ENCODE measurements at places on chromosomes 13 and 19.

DNA sequence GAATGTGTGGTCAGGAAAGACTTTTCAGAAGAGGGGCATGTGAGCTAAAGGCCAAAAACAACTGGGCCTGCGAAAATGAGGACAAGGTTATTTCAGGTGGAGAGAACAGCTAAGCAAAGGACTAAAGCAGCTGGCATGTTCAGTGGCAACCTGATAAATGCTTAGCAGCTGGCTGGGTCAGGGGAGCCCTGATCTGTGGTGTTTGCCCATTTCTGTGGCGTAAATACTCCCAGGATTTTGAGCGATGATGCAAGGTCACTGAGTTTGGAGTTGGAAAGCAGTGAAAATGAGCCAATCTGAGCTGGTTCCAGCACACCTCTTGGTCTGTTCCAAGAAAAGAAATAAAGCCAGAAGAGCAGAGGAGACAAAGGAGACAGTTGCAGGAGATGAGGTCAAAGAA, 704.3 kb downstream of the UQCRFS1 start:
- no peak overlapping the region for H3K27ac ChIP-seq
- DNase-seq, result no peak
- no peaks in the 10 kb centered on the region for H3K36me3 ChIP-seq
- H3K27me3 ChIP-seq, result no peaks in the 10 kb centered on the region
- H3K4me3 ChIP-seq, result no peak overlapping the region

DNA sequence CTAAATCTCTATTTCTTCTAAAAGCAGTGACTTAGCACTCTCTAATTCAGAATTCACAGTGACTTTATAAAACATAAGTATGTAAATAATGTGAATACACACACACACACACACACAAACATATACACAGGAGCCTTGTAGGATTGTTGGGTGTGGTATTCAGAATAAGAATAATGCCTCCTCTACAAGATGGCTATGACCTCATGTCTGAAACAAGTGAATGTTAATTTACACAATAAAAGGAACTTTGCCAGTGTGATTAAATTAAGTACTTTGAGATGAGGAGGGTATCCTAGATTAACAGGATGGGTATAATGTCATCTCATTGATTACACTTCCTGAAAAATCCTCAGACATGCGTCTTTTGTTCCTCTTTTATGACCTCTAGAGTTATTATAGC, 234.6 kb downstream of the SLITRK6 start:
- H3K4me3 ChIP-seq, result no peak overlapping the region
- H3K27me3 ChIP-seq, result peaks cover 3% of the 10 kb centered on the region
- H3K36me3 ChIP-seq, result no peaks in the 10 kb centered on the region
- H3K4me1 ChIP-seq, result no peaks in the 10 kb centered on the region
- no peak overlapping the region for H3K27ac ChIP-seq

- H3K4me1 ChIP-seq, result peaks cover 27% of the 10 kb centered on the region
- no peaks in the 10 kb centered on the region for H3K27me3 ChIP-seq
- H3K36me3 ChIP-seq, result peaks cover 6% of the 10 kb centered on the region
Observed at GRCh38 chr19:34975056-34975455, 11.0 kb upstream of the ZNF792 start.

DNA sequence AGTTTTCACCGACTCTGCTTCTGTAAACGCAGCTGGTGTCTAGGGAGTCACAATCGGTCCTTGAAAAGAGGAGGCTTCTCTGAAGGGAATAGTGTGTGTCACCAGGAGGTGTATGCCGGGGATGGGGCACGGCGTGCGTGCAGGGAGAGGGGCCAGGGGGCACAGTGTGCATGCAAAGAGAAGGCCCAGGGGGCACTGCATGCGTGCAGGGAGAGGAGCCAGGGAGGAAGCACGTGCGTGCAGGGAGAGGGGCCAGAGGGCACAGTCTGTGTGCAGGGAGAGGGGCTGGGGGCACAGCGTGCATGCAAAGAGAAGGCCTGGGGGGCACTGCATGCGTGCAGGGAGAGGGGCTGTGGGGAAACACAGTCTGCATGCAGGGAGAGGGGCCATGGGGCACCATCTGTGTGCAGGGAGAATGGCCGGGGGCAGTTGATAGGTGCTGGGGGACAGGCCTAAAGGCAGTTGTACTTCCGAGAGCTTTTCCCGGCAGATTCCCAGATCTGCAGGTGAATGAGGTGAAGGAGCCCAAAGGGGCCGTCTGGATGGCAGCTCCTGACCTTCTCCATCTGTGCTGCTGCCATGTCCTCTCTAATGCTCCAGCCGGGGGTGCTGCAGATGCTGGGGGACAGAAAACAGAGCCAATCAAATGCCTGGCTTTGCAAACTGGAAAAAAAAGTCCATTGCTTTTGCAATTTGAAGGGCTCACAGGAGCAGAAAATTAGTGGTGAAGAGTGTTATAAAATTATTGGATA, 36.4 kb downstream of the ATP11A start:
- H3K27me3 ChIP-seq, result no peaks in the 10 kb centered on the region
- no peak overlapping the region for H3K27ac ChIP-seq
- DNase-seq, result no peak
- H3K4me1 ChIP-seq, result peaks cover 24% of the 10 kb centered on the region
- H3K36me3 ChIP-seq, result no peaks in the 10 kb centered on the region
- no peak overlapping the region for H3K4me3 ChIP-seq

- H3K4me1 ChIP-seq, result peaks cover 12% of the 10 kb centered on the region
- no peaks in the 10 kb centered on the region for H3K36me3 ChIP-seq
- H3K27me3 ChIP-seq, result no peaks in the 10 kb centered on the region
- H3K27ac ChIP-seq, result peak overlapping the region; percentile 68
Observed at GRCh38 chr13:29886446-29886845, 36.0 kb upstream of the UBL3 start.

DNA sequence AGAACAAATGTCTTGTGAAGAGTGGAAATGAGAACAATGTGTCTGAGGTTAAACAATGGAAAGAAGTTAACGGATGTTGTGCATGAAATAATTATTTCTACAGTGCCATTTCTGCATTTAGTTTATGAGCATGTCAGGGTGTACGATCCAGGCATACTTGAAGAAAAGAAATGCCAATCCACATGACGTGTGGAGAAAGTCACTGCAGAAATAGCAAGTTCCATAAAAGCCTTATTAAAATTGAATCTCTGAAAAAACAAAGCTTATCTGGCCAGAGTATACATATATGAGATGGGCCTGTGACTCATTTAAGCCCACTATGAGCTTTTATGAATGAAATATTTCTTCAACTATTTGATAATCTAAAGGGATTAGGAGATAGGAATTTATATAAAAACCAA, 426.1 kb downstream of the EFNB2 start:
- H3K27me3 ChIP-seq, result peaks cover 2% of the 10 kb centered on the region
- H3K4me1 ChIP-seq, result no peaks in the 10 kb centered on the region
- DNase-seq, result no peak
- no peaks in the 10 kb centered on the region for H3K36me3 ChIP-seq
- no peak overlapping the region for H3K4me3 ChIP-seq

DNA sequence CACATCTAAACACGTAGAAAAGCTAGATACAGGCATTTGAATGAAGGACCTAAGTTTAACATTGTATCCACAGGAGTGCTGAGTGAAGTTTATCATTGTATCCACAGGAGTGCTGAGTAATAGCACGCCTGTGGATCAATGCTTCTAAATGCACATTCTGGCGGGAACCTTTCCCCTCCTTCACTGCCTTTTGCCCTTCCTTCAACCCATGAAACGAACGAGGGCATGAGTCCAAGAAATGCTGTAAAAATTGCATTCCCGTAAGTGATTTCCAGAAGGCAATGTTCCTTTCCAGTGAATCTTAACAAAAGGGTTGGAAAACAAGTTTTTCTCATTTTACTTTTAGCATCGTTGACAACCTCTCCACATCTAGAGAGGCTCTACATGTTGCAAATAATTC, 88.1 kb downstream of the ZDHHC20 start:
- peaks cover 2% of the 10 kb centered on the region for H3K36me3 ChIP-seq
- peaks cover 7% of the 10 kb centered on the region for H3K4me1 ChIP-seq
- no peaks in the 10 kb centered on the region for H3K27me3 ChIP-seq

DNA sequence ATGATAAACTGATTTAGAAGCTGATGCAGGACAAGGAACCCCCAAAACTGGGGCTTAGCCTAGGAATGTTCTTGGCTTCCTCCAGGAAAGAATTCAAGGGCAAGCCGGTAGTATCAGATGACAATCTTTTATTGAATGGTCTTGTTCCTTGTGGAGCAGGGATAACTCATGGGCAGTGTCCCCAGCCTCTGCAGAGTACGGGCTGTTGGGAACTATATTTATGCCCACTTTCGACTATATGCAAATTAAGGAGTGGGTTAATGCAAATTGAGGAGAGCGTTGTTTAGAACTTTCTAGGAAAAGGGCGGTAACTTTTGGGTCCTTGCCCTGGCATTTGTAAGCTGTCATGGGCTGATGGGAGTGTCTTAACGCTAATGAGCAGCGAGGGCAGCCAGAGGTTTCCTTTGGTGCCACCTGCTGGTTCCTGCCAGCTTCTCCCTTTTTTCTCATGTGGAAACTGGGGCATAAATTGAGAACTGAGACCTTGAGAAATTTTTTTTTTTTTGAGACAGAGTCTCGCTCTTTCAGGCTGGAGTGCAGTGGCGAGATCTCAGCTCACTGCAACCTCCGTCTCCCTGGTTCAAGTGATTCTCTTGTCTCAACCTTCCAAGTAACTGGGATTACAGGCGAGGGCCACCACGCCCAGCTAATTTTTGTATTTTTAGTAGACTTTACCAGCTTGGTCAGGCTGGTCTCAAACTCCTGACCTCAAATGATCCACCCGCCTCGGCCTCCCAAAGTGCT, 79.4 kb upstream of the ABCC4 start:
- no peak overlapping the region for H3K27ac ChIP-seq
- H3K36me3 ChIP-seq, result no peaks in the 10 kb centered on the region
- H3K4me3 ChIP-seq, result no peak overlapping the region

- no peak for DNase-seq
- H3K4me1 ChIP-seq, result no peaks in the 10 kb centered on the region
- no peak overlapping the region for H3K4me3 ChIP-seq
- no peaks in the 10 kb centered on the region for H3K36me3 ChIP-seq
- H3K27me3 ChIP-seq, result peaks cover 12% of the 10 kb centered on the region
Observed at GRCh38 chr13:46515803-46516202, 37.2 kb upstream of the LRCH1 start.

DNA sequence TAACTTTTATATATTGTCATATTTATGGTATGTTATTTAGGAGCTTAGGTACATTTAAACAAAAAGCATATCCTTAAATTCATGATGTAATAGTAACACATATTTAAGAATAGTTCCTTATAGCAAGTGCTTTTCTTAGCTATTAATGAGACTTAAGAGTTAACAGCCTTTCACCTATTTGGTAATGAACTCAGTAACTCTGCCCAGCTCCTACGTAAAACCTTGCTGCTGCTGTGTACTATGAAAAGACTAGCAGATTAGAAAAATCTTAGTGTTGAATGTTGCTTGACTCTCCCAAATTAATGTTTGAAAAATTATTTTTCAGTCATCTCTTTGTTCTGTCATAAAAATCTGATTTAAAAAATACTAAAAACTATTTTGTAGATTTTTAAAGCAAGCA, 6.9 kb downstream of the GPR180 start:
- H3K36me3 ChIP-seq, result peaks cover 10% of the 10 kb centered on the region
- DNase-seq, result no peak
- H3K4me3 ChIP-seq, result no peak overlapping the region
- no peaks in the 10 kb centered on the region for H3K27me3 ChIP-seq
- no peak overlapping the region for H3K27ac ChIP-seq

DNA sequence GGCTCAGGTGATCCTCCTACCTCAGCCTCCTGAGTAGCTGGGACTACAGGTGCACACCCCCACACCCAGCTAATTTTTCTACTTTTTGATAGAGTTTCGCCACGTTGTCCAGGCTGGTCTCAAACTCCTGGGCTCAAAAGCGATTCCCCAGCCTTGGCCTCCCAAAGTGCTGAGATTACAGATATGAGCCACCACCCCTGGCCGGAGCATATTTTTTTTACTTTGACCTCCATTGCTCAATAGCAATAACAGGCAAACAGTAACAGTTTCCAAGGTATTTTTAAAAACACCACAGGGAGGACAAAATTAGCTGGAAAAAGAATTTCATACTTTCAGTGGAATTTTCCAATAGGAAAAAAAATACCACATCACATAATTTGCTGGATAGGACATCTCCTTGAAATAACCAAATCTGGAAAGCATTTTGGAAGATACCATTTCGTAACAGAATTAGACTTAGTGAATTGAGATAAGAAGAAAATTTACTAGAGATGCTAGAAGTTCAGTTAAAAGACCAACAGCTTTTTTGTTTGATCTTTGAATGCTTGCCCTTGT, 5.2 kb downstream of the DUXA start:
- no peak overlapping the region for H3K4me3 ChIP-seq
- H3K27me3 ChIP-seq, result peaks cover 13% of the 10 kb centered on the region
- H3K27ac ChIP-seq, result no peak overlapping the region
- no peak for DNase-seq

DNA sequence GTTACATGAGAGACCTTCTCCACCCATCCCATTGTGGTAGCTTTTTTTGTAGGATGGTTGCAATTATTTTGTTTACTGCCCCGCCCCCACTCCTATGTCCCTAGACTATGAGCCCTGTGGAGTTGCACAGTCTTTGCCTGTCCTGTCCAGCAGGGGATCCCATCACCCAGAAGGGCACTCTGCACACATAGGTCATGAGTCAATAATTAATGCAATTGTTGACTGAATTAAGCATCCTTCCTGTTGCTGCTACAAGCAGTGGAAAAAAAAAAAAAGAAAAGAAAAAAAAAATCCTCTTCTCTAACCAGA, 14.2 kb downstream of the C19orf81 start:
- DNase-seq, result no peak
- H3K4me1 ChIP-seq, result peaks cover 5% of the 10 kb centered on the region
- H3K27ac ChIP-seq, result no peak overlapping the region
- H3K27me3 ChIP-seq, result peaks cover 66% of the 10 kb centered on the region
- H3K4me3 ChIP-seq, result no peak overlapping the region

DNA sequence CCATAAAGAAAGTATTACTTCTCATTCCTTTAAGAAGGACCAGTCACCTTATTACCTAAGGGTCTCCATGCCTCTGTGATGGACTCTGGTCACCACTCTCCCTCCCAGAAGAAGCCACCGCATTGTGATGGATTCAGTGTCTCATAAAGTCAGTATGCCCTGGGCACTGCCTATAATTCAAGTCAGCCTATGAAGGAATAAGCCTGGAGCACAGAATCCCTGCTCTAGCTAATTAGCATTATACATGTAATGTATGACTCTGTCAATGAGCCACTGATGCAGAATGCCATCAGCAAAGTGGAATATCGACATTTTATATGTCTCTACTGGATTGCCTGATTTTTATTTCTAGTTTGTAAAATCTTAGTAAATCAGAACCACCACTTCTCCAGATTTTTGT, 14.9 kb upstream of the FREM2 start:
- no peaks in the 10 kb centered on the region for H3K4me1 ChIP-seq
- peaks cover 3% of the 10 kb centered on the region for H3K27me3 ChIP-seq
- H3K27ac ChIP-seq, result no peak overlapping the region
- H3K4me3 ChIP-seq, result no peak overlapping the region
- DNase-seq, result no peak
- no peaks in the 10 kb centered on the region for H3K36me3 ChIP-seq

DNA sequence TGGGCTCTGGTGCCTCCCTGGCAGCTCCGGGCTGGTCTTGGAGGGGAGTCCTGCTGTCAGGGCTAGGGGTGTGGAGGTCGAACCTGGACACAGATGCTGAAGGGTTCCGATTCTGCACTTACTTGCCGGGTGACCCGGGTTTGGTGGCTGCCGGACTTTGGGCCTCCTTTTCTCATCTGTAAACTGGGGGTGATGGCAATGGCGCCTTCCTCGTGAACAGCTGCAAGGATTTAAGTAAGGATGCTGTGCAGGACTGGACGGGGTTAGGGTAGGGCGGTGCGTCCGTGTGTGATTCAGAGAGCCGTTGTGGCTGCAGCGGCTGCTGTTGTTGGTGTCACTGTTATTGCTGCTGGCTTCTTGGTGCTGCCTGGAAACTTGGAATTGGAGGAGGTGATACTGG, 2.4 kb downstream of the HPN start:
- no peak for DNase-seq
- H3K4me1 ChIP-seq, result peaks cover 26% of the 10 kb centered on the region
- no peaks in the 10 kb centered on the region for H3K36me3 ChIP-seq
- peaks cover 6% of the 10 kb centered on the region for H3K27me3 ChIP-seq
- no peak overlapping the region for H3K4me3 ChIP-seq
